AG04449 (cell line): ENCODE measurements at places on chromosomes 12 and 14.

DNA sequence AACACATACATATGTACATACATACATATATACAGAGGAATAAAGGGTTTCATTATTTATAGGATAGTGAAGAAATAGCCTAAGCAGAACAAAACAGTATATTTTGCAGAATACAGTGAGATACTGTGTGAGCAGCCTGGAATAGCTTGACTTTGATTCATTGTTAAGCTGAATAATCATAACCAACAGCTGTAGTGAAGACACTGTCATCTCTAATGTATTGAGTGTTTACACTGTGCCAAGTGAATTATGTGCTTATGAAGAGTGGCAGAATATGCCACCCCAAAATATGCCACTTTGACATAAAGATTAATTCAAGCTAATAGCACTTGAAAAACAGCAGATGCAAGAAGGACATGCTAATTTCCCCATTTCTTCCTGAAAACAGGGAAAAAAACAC lies 48.2 kb upstream of the LRFN5 start:
- no peak for DNase-seq

DNA sequence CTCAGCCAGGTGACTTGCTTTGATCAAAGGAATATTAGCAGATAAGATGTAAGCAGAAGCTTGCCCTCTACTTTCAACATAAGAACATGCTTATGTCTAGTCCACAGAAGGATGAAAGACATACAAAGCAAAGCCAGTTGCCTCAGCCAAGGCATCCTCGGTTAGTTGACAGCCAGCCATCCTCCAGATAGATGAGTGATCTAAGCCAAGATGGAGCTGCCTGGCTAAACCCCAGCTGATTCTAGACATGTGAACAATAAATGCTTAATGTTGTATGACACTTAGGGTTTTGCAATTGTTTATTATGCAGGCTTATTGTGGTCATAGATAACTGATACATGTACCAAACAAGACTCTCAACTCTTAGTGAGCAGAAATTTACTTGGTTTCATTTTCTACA lies 157.6 kb upstream of the TMTC2 start:
- no peak for DNase-seq

DNA sequence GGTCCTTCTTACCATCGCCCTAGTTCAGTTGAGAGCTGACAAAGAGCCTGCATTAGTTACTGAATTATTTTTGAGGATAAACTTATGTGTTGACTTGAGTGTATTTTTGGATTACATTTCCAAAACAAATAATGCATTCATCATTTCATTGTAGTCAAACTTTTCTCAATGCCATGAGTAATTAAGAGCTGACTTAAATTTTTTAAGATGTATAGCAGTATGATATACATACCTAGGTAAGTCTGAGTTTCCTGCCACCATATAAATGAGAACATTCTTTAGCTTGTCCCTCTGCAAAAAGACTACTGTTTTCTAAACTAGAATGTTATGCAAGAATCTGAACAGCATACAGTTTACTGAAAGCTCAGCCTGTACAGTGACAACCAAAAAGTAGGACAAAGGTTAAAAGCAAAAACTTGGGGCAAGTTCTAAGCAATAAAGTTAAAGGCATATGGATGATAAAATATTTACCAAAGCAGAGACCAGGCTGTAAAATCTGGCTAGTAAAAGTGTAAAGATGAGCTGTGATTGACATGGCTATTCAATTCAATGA lies 82.1 kb upstream of the FERMT2 start:
- no peak for DNase-seq

- no peak for DNase-seq
These were observed 159.5 kb downstream of the BRMS1L start for GRCh38 chr14:35985474-35986218.

- DNase-seq: no peak
These were observed 4.8 kb downstream of the TGFB3 start for GRCh38 chr14:75976826-75977581.

GRCh38 chr12:132828706-132829534 lies at the start of gene GOLGA3:
GOLGA3 (minus strand) TSS chr12:132828869; CDS start chr12:132822128, 6,741 bp downstream.
- peak; percentile 59 for DNase-seq

DNA sequence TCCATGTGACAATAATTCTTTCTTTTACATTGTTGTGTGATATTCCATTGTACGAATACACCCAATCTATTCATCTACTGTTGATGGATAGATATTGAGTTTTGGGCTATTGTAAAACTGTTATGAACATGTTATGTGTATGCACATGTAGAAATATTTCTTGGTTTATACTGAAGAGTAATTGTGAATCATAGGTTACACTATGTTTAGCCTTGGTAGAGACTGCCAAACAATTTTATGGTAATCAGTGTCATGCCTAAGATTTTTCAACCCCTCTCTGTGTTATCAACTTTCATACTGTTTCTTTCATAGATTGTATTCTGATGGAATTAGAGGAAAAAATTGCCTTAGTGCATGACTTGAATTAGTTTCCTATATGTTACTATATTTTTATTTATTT lies 39.5 kb downstream of the FRMD6 start:
- no peak for DNase-seq

DNA sequence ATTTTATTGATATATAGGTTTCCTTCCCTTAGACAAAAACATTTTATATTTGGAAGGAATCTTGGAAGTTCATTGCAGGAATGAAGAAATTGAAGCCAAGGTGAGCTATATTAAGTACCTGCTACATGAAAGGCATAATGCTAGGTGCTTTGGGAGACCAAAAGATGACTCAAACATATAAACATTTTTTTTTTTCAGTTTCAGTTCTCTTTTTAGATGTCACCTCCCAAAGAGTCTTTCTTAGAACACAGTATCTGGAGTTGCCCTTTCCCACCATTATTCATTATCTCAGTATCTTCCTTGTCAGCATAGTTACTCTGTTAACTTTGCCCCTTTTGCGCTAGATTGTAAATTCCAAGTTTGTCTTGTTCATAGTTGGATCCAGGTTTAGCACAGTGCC lies 1.1 kb downstream of the LIN52 start:
- DNase-seq: no peak

- DNase-seq: no peak
These were observed 603.2 kb downstream of the C12orf50 start for GRCh38 chr12:87425942-87426554.

DNA sequence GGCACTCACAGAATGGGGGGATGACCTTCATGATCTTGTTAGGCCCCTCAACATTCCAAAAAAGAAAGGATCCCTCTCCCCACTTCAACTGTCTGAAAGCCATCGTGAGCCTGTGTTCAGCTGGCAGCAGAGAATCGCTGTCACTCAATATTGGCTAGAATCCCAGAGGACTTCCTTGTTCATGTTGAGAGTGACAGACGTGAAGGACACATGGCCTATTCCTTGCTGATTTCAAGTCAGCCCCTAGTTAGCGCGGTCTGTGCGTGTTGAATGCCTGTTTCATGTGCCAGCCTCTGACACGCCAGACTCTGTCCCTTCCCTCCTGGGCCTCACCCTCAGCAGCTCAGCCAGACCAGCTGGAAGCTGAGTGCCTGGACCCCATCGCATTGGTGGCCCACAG lies 43.1 kb downstream of the DNAH10 start:
- no peak for DNase-seq
